ENCODE measurements at places on chromosomes 2 and 18.

- no peak for DNase-seq
Observed at GRCh38 chr2:84938194-84938879, 32.6 kb upstream of the KCMF1 start.

DNA sequence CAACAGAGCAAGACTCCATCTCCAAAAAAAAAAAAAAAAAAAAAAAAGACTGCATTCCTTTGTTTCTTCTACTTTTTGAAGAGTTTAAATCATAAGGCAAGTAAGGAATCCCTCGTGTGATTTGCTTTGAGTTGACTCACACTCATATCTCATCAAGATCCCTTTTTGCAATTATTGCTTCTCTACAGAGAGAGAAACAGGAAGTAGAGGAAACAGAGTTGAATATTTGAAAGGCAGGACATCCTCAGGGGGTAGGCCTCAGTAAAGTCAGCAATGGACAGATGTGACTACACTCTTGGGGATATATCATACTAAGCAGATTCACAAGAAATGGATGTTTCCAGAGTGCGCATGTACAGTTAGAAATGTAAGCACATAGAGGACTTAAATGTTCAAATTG, 11.2 kb upstream of the EFR3B start:
- DNase-seq: no peak

- no peak for DNase-seq
Observed at GRCh38 chr2:64727013-64727767, 73.5 kb upstream of the SERTAD2 start.

DNA sequence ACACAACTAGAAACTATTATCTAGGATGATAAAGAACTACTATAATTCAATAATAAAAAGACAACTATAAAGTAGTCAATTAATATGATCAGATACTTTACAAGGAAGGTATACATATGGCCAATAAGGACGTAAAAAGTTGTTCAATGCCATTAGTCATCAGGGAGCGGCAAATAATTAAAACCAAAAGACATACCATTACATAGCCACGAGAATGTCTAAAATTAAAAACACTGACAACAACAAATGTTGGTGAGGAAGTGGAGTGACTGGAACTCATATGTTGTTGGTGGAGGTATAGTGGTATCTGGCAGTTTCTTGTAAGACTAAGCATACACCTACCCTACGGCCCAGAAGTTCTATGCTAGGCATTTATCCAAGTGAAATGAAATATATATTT, 152.4 kb downstream of the MTCL1 start:
- no peak for DNase-seq

DNA sequence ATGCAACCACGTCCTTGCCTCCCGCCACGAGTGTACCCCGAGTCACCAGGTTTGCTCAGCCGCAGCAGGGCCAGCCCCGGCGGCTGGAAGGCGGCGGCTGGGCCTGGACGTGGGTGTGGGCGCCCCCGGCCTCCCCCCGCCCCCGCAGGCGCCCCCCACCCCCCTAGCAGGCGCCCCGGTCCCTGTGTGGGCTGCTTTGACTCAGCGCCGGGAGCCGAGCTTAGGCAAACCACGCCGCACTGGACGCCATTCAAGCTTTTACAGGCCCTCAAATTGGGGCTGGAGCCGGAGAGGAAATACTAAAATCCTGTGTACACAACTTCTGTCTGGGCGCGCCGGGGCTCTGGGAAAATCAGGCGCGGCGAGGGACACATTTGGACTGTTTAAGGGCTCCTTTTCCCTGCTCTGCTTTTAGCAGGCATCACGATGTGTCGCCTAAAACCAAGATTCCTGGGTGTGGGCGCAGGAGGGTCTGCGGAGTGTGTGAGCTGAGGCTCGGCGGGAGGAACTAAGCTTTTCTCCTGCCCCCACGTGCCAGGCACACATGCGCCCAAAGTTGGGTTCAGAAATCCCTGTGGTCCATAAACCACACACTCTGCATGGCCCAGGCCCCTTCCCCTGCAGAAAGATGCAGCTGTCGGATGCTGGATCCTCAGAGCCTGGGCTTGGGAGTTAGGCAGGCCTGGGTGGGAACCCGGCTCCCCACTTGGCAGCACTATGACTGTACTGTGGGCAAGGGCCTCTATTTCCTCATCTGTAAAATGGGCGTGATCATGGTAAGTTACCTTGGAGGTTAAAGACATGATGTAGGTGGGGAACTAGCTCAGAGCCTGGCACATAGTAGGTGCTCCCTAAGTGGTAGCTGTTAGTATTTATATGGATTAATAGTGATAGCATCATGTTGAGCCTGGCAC, 57.6 kb downstream of the ATOH8 start:
- DNase-seq: no peak

- no peak for DNase-seq
Observed at GRCh38 chr18:61132031-61132430, 201.2 kb upstream of the CDH20 start.

- no peak for DNase-seq
Observed at GRCh38 chr18:56112013-56112749, 524.2 kb upstream of the TCF4 start.

- no peak for DNase-seq
Observed at GRCh38 chr18:4524096-4524495, 69.0 kb upstream of the DLGAP1 start.

DNA sequence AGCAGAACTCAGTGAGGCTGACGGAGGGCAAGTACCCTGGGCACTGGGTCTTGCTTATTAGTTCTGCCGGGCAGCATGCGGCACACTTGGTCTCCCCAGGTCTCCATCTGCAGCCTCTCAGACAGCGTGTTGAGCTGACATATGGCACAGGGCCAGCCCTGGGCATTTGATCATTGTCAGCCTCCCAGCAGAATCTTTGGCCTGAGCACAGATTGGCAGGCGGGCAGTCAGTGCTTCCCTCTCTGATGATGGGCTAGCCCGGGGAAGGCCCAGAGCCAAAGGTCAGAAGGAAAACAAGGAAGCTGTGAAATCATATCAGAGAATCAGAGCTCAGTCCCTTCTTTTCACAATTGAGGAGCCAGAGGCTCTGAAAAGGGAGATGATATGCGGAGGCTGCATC, 150.1 kb upstream of the LRRTM1 start:
- no peak for DNase-seq

DNA sequence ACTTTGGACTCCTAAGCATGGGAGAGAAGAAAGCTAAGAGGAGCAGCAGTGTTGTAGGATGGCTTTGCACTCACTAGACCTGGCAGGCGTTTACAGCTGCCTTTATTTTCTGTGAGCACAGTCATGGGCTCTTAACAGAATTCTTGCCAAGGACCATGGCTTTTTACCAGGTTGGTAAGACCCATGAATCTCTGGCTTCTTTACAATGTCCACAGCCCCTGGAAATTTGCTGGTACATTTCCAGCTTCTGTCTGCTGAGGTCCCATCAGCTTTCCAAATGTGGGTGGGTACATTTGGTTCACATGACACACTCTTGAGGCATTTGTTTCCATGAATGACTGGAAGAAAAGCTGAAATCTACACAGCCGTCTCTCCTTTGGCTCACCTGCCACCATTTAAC, 162.7 kb downstream of the PPP1R1C start:
- DNase-seq: no peak

GRCh38 chr2:3214806-3215404, 162.7 kb downstream of the EIPR1 start:
- DNase-seq: no peak

DNA sequence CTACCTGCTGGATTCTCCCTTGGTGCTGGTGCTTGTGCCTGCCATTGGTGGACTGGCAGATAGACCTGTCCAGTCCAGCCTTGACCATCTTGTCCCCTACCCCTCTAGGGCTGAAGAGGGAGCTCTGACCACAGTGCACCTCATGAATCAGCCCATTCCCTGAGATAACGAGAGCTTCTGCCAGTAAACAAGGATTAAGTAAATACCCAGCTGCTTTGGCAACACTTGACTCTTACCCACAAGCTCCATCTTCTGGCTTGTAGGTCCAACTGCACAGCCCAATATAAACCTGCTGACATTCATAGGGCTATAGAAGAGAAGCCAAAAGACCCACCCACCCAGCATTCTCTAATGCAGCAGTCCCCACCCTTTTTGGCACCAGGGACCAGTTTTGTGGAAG, 186.4 kb downstream of the PIK3C3 start:
- DNase-seq: no peak

DNA sequence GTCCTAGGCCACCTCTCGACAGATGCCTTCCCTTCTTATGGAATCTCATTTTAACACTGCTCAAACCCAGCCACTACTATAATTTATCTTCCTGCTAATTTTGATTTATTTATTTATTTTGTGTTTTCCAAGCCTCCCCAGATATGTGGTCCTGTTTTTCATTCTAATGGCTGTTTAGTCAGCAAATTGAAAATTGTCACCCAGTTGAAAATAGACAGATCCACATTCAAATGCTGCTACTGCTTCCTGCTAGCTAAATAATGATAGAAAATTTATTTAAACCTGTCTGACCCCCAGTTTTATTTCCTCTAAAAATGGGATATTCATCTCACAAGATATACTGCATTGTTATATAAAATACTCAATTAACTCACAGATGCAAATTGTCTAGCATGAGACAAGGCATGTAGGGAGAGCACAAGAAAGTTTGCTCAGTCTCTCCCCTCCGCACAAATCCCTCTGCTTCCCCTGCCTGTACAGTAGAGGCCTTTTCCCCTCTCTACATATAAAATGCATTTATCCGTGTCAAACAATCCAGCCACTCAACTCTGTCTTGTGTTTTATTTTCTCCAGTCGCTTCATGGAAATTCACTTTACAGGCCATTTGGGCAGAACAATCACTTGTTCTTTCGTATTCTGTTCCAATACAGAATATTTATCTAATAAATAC, 389.9 kb downstream of the SOX11 start:
- DNase-seq: no peak

GRCh38 chr2:190802129-190802528, 78.5 kb upstream of the GLS start:
- no peak for DNase-seq

GRCh38 chr2:45982096-45982495, 315.1 kb upstream of the EPAS1 start:
- no peak for DNase-seq

DNA sequence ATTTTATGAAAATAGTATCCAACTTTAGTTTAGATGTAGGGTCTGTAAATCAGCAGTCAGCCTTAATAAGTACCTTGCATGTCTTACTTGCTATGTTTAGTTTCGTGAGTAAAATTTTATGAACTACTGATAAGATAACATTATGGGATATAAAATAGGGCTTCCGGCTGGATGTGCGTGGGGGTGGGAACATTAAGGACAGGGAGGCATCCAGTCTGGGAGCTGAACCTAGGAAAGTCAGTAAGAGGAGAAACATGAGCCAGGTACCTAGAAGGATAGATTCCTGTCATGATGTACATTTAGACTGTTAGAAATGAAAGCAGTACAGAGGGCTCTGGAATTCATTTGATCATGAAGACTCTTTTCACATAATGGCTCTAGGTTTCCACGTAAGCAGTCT, 12.7 kb upstream of the KCNJ13 start:
- DNase-seq: no peak

GRCh38 chr2:111176388-111176787, 55.7 kb downstream of the BCL2L11 start:
- DNase-seq: peak; percentile 13

GRCh38 chr18:36539674-36540231, 242.2 kb downstream of the FHOD3 start:
- no peak for DNase-seq

- DNase-seq: no peak
Observed at GRCh38 chr2:190254063-190254850, 65.4 kb downstream of the HIBCH start.

DNA sequence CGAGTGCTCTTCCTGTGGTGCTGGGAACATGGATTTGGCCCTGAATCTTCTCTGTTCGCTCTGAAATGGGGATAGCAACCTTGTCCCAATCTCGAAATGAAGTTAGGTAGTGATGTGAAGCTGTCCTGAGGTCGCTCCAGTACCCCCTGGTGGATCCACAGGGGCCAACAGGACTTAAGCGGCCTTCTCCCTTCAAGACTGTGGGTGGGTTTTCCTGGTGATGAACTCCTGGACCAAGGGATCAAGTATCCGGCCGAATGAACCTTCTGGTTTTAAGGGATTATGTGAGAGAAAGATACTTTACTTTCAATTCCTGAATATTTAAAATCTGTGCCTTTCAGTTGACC, 156.5 kb downstream of the NAPG start:
- no peak for DNase-seq

DNA sequence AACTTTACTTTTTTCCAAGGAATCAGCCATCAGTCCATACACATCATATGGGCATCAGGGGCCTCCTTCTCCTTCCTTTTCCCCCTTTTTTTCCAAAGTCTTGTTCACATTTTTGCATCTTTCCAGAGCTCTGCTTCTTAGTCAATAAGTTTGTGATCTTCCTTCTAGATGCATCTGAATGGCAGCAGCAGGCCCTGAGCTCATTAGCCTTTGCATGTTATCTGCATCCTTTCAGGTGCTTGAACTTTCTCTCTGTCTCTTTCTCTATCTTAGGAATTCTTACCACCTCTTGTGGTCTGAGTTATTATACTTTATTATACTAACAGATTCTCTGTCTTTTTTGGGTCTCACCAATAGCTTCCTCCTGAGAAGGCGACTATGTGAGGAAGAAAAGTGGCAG, 312.4 kb upstream of the FANCL start:
- no peak for DNase-seq

DNA sequence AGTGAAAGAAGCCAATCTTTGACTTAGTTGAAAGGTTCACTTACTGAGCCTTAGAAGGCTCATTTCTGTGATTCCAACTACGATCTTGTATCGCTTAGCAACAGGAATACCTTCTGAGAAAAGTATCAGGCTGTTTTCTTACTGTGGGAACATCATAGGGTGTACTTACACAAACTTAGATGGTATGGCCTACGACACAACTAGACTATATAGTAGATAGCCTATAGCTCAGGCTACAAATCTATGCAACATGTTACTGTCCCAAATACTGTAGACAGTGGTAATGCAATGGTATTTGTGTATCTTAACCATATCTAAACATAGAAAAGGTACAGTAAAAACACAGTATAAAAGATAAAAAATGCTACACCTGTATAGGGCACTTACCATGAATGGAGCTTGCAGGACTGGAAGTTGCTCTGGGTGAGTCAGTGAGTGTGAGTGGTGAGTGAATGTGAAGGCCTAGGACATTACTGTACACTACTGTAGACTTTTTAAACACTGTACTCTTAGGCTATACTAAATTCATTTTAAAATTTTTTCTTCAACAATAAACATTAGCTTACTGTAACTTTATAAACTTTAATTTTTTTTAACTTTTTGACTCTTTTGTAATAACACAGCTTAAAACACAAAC, 148.8 kb upstream of the STON1 start:
- no peak for DNase-seq

GRCh38 chr18:10839421-10839820, 309.9 kb downstream of the PIEZO2 start:
- no peak for DNase-seq

- DNase-seq: no peak
Observed at GRCh38 chr2:170856066-170856465, 39.4 kb downstream of the GAD1 start.

DNA sequence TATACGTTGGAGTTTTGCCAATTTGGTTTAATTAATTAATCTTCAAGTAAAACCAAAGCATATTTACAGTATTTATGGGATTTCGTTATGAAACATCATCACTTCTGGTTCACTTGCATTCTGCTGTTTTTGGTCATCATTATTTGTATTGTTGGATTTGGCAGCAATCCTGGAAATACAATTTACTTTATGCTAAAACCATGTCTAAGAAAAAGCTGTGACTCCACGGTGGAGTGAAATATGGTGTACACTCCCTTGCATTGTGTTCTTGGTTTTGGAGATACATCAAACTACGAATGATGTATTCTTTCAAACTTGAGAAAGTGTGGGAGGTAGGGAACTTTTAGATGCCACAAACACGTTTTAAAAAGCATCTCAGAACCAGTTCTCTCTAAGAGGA, 106.4 kb downstream of the CTAGE1 start:
- DNase-seq: no peak

- DNase-seq: no peak
Observed at GRCh38 chr18:42045346-42045745, 90.3 kb downstream of the PIK3C3 start.

All from RWPE1 (cell line).